HCT116 (cell line): ENCODE measurements at places on chromosomes 4 and X.

DNA sequence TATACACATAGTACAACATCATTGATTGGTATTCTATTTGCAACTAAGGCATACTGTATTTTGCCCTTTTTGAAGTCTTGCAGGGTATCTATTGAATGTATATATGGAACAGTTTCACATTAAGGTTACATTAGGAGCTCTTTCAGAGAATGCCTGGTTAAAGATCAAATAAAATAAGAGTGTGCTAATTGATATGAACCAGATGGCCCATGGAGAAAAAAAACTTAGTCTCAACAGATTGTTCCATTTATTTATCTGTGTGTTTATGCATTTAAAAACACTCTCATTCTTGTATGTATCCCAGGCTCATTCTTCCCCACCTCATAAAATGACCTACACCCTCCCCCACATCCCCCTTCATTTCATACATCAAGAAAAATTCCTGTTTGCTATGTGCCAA, 35.2 kb upstream of the GRIA2 start:
- no peak for DNase-seq

DNA sequence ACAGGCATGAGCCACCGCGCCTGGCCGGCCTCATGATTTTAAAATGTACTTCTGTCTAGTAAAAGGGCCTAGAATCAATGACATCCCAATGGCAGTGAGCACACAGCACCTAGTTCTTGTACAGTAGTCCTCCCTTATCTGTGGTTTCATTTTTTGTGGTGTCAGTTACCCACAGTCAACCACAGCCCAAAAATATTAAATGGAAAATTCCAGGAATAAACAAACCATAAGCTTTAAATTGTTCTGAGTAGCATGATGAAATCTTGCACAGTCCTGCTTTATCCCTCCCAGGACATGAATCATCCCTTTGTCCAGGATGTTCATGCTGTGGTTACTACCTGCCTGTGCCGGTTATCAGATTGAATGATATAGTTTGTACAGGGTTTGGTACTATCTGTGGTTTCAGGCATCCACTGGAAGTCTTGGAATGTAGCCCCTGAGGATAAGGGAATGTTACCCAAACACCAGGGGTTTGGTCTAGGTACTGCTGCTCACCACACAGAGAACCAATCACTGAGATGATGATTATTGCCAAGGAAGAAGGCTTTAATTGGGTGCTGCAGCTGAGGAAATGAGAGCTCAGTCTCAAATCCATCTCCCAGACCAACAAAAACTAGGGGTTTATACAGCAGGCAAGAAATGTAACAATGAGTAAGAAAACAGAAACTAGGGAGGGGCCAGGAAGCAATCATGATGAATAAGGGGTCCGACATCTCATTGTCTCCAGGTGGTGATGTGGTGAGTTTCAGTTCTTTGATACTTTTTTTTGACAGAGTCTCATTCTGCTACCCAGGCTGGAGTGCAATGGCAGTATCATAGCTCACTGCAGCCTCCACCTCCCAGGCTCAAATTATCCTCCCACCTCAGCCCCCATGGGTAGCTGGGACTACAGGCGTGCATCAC, 16.2 kb upstream of the FHL1 start:
- peak; percentile 24 for DNase-seq

GRCh38 chr4:64584981-64585557, 175.8 kb upstream of the TECRL start:
- DNase-seq: peak; percentile 3

GRCh38 chrX:11257711-11258110, 35.5 kb upstream of the AMELX start:
- no peak for DNase-seq

- no peak for DNase-seq
These were observed 45.4 kb downstream of the BMPR1B start for GRCh38 chr4:94803181-94803580.

GRCh38 chr4:24547979-24548378, 36.4 kb downstream of the DHX15 start:
- DNase-seq: no peak

- peak; percentile 21 for DNase-seq
These were observed 89.8 kb downstream of the EMCN start for GRCh38 chr4:100428051-100428450.

- DNase-seq: no peak
These were observed 61.9 kb upstream of the TAB3 start for GRCh38 chrX:30951003-30951402.

DNA sequence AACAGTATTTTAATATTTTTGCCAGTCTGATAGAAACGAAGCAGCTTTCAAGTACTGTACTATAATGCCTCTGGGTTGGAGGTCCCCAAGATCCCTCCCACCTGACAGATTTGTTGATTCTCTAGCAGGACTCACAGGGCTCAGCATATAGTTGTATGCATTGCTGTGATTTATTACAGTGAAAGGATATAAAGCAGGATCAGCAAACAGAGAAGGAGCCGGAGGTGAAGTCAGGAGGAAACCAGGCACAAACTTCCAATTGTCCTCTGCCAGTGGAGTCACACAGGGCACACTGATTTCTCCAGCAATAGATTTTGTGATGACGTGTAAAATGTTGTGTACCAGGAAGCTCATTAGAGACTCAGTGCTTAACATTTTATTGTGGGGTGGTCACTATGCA, 19.0 kb downstream of the USP53 start:
- DNase-seq: no peak

GRCh38 chrX:136866337-136867095, 14.0 kb downstream of the RBMX start:
- DNase-seq: no peak

GRCh38 chr4:150136481-150136880, 58.2 kb downstream of the DCLK2 start:
- DNase-seq: no peak

DNA sequence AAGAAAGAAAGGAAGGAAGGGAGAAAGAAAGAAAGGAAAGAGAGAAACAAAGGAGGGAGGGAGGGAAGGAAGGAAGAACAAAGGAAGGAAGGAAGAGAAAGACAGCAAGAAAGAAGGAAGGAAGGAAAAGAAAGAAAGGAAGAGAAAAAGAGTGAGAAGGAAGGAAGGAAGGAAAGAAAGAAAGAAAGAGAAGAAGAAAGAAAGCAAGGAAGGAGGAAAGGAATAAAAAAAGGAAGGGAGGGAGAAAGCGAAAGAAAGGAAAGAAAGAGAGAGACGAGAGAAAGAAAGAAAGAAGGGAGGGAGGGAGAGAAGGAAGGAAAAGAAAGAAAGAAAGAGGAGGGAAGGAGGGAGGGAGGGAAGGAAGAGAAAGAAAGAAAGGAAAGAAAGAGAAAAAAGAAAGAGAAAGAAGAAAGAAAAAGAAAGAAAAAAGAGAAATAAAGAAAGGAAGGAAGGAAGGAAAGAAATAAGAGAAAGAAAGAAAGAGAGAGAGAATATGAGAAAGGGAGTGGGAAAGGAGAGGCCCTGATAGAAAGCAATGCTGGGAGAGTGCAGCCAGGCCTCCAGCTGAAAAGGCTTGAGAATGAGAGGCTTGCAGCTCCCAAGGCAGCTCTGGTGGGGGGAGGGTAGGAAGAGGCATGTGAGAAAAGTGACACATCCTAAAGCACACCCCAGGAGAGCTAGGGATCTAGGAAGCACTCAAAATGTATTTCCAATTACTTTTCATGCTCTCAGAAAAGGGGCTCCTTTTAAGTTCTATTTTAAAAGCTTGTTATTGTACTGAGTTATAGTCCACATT, 134.0 kb upstream of the ZIC3 start:
- DNase-seq: no peak

DNA sequence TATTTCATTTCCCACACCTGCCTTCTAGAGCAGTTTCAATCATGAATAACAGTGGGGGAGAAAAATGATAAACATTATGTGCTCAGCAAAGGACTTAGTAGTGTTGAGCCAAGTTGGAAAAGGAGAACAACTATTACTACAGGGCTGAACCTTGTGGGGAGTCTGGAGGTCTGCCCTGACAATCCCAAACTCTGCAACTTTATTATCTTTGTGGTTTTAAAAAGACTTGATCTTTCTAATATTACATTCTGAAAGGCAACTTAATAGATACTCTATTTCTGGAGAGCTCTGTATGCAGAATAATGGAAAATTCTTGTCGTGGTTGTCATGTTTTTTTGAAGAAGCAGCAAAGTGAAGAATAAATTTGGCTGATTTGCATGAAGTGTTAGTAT, 116.1 kb downstream of the SPCS3 start:
- DNase-seq: no peak

- DNase-seq: no peak
These were observed 80.6 kb upstream of the DHX15 start for GRCh38 chr4:24664956-24665355.

DNA sequence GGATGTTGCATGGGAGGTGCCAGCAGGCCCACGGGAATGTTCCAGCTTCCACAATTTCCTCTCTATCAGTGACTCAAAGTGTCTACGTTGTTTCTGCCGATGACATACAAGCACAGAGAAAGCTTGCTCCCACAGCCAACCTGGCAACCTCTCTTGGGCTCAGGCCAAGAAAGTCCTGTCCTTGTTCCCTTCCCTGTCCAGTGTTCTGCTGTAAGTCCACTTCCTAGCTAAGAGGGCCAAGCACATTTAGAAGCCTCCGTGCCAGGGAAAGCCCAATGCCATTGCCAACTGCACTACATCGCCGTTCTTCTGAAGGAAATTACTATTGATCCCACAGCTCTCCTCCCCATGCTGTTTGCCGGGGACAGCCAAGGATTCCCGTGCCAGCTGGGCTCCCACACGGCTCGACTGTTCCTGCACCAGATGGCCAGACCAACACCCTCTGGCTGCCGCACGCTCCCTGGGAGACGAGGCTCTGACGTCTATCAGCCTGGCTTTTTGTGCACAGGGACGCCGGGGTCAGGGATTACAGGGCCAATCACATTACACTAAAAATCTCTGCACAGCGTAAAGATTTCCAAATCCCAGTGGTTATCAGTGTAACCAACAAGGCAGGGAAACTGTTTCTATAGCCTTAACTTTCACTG, 284.0 kb downstream of the BCOR start:
- DNase-seq: no peak

DNA sequence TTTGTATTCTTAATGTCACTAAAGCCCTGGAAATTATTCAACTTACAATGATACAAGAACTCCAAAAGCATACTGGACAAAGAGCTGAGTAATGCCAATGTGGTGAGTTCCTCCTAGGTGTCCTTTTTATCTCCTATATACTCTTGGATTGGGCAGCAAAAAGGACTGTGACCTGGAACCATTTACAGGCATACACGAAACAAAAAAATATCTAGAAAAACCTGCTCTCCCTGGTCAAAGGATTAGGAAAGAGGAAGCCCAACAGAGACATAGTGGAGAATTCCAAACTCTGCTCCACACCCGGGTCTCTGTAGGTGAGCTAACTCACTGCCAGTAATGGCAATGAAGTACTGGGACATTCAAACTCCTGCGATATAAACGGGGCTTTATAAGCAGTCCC, 25.3 kb downstream of the SULT1B1 start:
- no peak for DNase-seq

DNA sequence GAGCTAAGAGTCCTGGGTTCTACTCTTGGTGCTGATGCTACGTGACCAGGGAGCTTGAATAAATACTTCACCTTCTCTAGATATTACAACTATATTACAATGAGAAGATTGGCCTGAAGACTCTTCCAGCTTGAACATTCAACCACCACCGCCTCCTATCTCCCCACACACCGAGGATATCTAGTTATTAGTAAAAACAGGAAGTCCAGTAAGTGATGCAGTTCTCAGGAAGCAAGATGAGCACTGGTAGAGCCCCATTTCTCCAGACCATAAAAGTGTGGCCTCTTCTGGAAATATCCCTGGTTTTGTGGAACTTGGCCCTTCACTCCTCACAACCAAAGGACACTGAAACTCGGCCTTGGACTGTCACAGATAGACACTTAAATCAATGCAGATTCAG, 18.5 kb downstream of the PJA1 start:
- no peak for DNase-seq

- no peak for DNase-seq
These were observed 188.4 kb upstream of the ANK2 start for GRCh38 chr4:112860830-112861690.

GRCh38 chr4:172104539-172104938, 291.3 kb downstream of the GALNTL6 start:
- no peak for DNase-seq
